ENCODE measurements at places on chromosomes 16 and 17. TPM values are rescaled to one million over a fixed set of nuclear protein-coding genes. Genes with fewer than 3 reads are reported as not detected.

The SLFN13 gene
- total RNA-seq: 3.9 TPM

The CDH1 gene
- 0.15 TPM for total RNA-seq

The EVI2A gene
- total RNA-seq: 2.1 TPM

The ORAI3 gene
- total RNA-seq: 36.0 TPM

The IRX3 gene
- total RNA-seq: 1.2 TPM

The SOX15 gene
- total RNA-seq: 2.4 TPM

Data from bronchus fibroblast of lung (primary cell).